ENCODE measurements at places on chromosomes 5 and 9. TPM values are rescaled to one million over a fixed set of nuclear protein-coding genes. Genes with fewer than 3 reads are reported as not detected.

DNA sequence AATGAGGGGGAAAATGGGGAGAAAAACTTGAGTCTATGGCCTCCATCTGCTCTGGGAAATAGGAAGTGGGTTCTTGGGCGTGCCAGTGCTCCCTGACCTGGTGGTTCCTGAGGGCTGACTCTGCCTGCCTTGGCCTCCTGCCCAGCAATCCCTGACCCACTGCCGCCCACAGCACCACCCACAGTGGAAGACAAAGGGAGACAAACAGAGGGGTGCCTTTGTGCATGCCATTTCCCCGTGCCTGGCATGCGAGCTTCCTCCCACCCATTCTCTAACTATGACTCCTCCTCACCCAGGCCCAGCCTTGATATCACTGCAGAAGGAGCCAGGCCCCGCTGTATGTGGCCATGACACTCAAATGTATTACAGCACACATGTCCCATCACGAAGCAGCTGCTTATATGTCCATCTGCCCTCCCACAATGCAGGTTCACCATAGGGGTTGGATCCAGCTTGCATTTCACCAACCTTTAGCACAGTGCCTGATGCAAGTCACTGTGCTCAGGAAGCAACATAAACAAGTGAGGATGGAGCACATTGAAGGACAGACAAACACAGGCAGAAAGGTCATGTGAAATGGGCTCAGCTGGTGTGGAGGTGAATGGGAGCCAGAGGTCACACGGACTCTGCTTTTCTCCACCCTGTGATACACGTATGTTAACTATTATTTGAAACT is 84.4 kb downstream of the ADRB2 start:
- H3K4me3 ChIP-seq: no peak overlapping the region
- peaks cover 10% of the 10 kb centered on the region for H3K4me1 ChIP-seq
- DNase-seq: no peak

DNA sequence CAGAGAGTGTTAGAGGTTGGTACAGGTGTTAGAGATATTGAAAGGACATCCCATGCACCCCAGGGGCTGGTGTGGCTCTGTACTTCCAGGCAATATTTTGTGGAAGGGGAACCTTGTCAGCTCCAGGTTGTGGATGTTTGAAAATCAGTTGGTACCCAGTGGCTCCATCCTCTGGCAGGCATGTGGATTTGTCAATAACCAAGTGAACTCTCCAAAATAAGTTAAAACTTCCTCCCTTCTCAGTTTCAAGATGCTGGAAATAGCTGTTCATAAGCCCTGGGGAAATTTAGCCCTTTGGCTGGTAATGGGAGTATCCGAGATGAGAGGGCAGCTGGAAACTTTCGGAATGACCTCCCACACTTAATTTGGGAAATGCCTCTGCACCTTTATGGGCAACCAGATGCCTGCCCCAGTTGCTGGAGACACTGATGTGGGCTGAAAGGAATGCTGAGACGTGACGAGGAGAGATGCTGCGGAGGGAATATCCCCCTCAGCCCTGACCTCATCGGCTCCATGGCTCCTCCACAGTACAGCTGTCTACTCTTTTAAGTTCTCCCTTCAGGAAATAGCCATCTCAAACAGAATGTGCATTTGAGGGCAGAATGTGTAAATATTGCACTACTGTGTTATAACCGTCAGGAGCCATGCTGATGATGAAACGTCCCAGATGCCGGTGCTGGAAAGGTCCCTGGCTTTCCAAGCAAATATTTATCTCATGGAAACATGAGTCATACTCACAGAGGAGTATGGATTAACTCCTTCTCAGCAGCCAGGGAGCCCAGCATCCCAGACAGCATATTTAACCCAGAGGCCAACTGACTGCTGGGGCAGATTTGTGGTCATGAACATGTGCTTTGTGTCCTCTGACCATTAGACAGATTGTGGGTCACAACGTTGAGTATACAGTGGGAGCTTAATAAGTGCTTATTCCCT is 29.5 kb downstream of the TGFBI start:
- H3K4me1 ChIP-seq: no peaks in the 10 kb centered on the region
- DNase-seq: peak; percentile 60
- no peak overlapping the region for H3K4me3 ChIP-seq
- no peak overlapping the region for H3K27ac ChIP-seq

GRCh38 chr9:129838707-129839259 is 3.5 kb downstream of the USP20 start:
- H3K36me3 ChIP-seq: peaks cover 2% of the 10 kb centered on the region
- peaks cover 6% of the 10 kb centered on the region for H3K4me1 ChIP-seq
- H3K27ac ChIP-seq: no peak overlapping the region
- no peak overlapping the region for H3K4me3 ChIP-seq
- H3K27me3 ChIP-seq: no peaks in the 10 kb centered on the region

DNA sequence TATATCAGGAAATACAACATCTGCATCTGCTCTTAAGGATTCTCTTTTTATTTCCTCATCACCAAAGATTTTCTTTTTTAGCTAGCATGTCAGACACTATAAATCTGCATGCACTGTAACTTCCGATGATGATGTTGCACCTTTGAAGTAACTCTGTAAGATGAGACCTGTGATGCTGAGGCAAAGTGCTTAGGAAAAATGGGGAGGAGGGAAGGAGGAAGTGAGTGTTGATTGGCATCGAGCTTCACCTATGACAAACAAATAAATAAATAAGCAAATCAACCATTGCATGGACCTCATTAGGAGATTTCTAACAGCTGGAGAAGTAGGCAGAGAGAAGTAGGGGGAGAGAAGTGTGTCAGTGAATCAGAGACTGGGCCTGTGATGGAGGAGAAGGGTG is 52.6 kb downstream of the ENC1 start:
- H3K27ac ChIP-seq: no peak overlapping the region
- DNase-seq: no peak
- no peak overlapping the region for H3K4me3 ChIP-seq
- no peaks in the 10 kb centered on the region for H3K36me3 ChIP-seq

- no peaks in the 10 kb centered on the region for H3K36me3 ChIP-seq
- no peak overlapping the region for H3K4me3 ChIP-seq
- no peaks in the 10 kb centered on the region for H3K27me3 ChIP-seq
- H3K27ac ChIP-seq: no peak overlapping the region
Observed at GRCh38 chr5:1105350-1106265, 6.3 kb downstream of the SLC12A7 start.

DNA sequence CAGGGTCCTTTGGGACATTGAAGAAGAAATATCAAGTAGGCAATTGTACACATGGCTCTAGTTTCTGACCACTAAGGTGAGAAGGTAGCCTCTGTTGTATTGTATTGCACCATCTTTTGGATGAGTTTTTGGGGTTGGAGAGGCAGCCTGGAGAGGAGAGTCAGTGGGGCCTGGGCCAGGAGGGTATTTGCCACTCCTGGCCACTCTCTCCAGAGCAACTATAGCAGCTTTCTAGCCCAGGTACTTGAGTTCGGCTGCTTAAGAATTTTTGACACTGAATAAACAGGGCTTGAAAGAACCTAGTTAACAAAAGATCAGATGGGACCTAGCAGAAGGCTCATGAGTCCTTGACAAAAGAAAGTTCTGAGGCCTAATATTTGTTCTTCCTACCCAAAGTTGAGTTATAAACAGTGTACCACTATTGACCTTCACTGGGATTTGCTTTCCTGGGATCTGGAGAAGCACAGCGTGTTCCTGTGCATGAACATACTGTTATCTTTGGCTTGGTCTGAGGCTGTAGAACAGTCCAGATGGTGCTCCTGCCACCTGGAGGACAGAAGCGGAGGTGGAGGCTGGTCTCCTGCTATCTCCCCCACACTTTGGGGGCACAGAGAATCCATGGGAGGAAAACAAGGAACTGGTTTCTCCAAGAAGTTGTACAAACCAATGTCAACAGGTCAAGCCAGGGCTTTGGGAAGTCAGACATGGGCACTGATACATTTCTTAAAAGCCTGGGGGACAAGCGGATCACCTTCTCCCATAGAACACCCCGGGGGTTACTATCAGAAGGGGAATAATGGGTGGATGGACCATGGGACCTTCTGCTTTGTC is 110.4 kb upstream of the LIFR start:
- no peaks in the 10 kb centered on the region for H3K36me3 ChIP-seq
- peak; percentile 46 for DNase-seq
- no peaks in the 10 kb centered on the region for H3K27me3 ChIP-seq

- no peaks in the 10 kb centered on the region for H3K27me3 ChIP-seq
- peaks cover 3% of the 10 kb centered on the region for H3K4me1 ChIP-seq
Observed at GRCh38 chr5:31048282-31049270, 144.9 kb upstream of the CDH6 start.

- H3K27ac ChIP-seq: no peak overlapping the region
- H3K36me3 ChIP-seq: no peaks in the 10 kb centered on the region
- no peaks in the 10 kb centered on the region for H3K4me1 ChIP-seq
Observed at GRCh38 chr5:11903121-11903613, 1.1 kb downstream of the CTNND2 start.

- no peak for DNase-seq
- peaks cover 14% of the 10 kb centered on the region for H3K36me3 ChIP-seq
- no peaks in the 10 kb centered on the region for H3K4me1 ChIP-seq
- no peaks in the 10 kb centered on the region for H3K27me3 ChIP-seq
Observed at GRCh38 chr9:135659252-135659651, 3.9 kb upstream of the LCN9 start.

DNA sequence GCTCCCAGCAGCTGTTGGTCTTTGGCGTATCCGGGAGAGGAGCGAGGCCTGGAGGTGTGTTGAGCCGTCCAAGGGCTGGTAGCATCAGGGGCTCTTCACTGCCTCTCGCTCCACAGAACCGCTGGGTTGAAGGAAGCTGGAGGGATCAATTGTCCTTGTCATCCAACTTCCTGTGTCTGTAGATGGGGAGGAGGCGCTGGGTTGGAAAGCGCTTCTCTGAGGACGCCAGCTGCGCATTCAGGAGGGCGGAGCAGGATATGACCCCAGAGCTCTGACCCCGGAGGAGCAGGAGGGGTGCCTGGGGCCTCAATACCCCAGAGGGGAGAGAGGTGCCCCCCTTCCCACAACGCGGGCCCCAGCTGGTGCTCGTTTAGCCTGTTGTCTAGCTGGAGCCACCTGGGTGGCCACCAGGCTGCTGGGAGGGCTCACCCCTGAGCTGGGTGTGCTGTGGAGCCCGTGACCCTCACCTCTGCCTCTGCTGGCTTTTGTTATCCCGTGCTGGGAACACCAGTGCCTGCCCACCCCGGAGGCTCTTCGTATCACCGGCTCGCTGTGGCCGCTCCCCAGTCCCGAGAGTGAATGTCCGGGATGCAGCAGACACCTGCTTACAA is 2.0 kb upstream of the DBH start:
- peaks cover 9% of the 10 kb centered on the region for H3K4me1 ChIP-seq
- no peak overlapping the region for H3K4me3 ChIP-seq
- H3K36me3 ChIP-seq: no peaks in the 10 kb centered on the region
- no peak overlapping the region for H3K27ac ChIP-seq
- peak; percentile 50 for DNase-seq

DNA sequence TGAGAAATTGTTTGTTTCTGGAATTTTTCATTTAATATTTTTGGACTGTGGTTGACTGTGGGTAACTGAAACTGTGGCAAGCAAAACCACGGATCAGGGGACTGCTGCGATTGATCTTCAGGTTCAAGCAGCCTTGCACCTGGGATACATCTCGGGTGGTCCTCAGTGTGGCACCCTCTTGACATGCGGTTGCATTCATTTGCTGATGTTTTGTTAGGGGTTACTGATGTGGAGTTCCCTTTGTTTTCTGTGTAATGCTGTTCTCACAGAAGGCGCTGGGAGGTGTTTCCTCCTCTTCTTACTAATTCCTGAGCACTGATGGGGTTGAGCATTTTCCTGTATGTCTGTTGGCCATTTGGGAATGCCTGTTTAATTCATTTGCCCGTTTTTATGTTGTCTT is 60.4 kb downstream of the EHMT1 start:
- DNase-seq: peak; percentile 78
- H3K4me1 ChIP-seq: peaks cover 21% of the 10 kb centered on the region
- H3K27ac ChIP-seq: peak overlapping the region; percentile 9
- H3K36me3 ChIP-seq: peaks cover 13% of the 10 kb centered on the region
- H3K27me3 ChIP-seq: no peaks in the 10 kb centered on the region

GRCh38 chr9:5799314-5799713 is 33.6 kb downstream of the ERMP1 start:
- DNase-seq: no peak
- peaks cover 8% of the 10 kb centered on the region for H3K36me3 ChIP-seq
- H3K27ac ChIP-seq: no peak overlapping the region
- no peaks in the 10 kb centered on the region for H3K4me1 ChIP-seq
- H3K27me3 ChIP-seq: no peaks in the 10 kb centered on the region

- H3K4me3 ChIP-seq: no peak overlapping the region
- H3K27ac ChIP-seq: no peak overlapping the region
- no peaks in the 10 kb centered on the region for H3K4me1 ChIP-seq
- no peaks in the 10 kb centered on the region for H3K36me3 ChIP-seq
Observed at GRCh38 chr9:69646810-69647209, 25.4 kb downstream of the APBA1 start.

DPYSL3 gene
- 510 TPM for total RNA-seq

IL31RA gene
- not detected for total RNA-seq

FAM13B gene
- total RNA-seq: 23.1 TPM

IL7R gene
- total RNA-seq: not detected

LCN6 gene
- not detected for total RNA-seq
